ENCODE measurements at places on chromosomes 11 and 22.

DNA sequence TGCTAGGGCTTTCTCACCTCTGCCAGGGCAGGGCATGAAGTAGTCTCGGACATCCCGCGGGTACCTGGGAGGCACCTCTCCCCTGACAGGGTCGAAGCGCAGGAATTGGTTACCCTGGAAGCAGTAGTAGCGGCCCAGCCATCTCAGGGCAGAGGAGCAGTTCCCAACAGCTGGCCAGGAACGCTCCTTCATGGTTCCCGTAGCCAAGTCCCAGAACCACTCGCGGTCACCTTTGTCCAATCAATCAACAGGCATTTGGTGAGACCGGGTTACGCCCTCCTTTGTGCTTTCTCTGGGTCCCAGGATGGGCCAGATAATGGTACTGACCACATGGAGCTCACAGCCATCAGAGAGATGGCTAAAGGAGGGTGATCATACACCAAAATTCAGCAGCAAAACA, 3.4 kb downstream of the HPX start:
- no peak for DNase-seq
- H3K27me3 ChIP-seq = no peaks in the 10 kb centered on the region

DNA sequence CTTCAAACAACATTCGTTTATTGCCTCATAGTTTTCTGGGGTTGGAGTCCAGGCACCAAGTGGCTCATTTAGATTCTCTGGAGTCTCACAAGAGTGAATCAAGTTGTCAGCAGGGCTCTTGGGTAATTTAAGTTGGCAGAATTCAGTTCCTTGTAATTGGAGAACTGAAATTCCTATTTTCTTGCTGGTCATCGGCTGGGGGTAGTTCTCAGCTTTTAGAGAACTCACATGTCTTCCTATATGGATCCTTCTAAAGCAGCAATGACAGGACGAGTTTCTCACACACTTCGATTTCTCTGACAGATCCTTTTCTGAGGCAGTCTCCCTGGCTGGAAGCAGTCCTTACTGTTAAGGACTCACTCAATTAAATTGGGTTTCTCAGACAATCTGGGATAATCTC, 17.3 kb upstream of the OOSP4B start:
- H3K27ac ChIP-seq = no peak overlapping the region
- H3K4me1 ChIP-seq = no peaks in the 10 kb centered on the region
- H3K36me3 ChIP-seq = no peaks in the 10 kb centered on the region
- H3K4me3 ChIP-seq = no peak overlapping the region
- no peak for DNase-seq

DNA sequence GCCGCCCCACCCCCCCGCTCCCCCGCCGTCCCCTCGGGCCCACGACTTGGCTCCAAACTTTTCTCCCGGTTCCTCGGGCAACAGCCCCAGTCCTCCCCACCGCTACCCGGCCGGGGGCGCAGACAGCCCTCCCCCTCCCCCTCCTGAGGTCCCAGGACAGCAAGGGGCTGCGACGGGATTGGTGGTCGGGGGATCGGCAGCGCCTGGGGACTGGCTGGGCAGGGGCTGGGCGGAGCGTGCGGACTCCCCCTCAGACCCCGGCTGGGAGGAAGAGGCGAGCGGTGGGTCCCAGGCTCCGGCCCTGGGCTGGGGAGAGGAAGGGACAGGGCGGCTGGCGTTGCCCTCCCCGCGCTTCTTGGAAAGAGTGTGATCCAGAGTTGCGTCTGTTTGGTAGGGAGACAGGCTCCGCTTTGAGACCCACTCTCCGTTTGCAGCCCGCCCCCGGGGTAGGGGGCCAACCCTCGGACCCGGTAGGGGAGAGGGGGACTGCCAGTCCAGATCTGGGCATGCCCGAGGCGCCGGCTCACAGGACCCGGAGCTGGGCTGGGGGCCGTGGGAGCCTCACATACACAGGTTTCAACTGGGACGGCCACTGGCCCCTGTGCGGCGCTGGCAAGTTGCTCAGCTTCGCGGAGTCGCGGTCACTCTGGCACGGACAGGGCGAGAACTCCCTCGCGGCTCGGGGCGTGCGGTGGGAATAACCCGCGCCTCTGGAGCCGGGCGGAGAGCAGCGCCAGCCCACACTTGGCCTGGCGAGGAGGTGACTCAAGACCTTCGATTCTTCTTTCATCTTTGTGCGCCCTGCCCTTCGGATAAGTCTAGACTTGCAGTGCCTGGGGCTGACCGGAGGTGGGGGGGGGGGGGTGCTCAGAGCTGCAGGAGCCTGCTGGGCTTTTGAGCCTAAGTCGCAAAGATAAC, 999 bp downstream of the TSKU start:
- peaks cover 4% of the 10 kb centered on the region for H3K4me1 ChIP-seq
- no peak overlapping the region for H3K27ac ChIP-seq
- H3K27me3 ChIP-seq = peaks cover 4% of the 10 kb centered on the region
- H3K36me3 ChIP-seq = no peaks in the 10 kb centered on the region
- no peak for DNase-seq

DNA sequence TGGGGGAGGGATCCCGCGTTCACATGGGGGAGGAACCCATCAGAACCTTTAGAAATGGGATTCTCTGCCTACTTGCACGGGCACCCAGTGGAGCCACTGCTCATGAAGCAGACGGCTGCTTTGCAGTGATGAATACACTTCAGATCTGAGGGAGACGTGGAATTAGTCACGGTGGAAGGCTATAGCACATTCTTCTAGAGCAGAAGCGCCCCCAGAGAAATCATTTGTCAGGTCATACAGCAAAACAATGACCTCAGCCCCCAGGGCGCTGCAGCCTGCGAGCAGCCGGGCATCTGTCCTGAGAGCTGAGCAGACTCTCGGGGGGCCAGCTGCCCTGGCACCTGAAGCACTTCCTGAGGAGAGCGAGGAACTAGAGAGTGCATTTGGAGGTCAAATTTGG, 12.7 kb downstream of the TP53AIP1 start:
- H3K27ac ChIP-seq = no peak overlapping the region
- H3K4me1 ChIP-seq = no peaks in the 10 kb centered on the region
- no peak for DNase-seq
- no peaks in the 10 kb centered on the region for H3K36me3 ChIP-seq
- H3K4me3 ChIP-seq = no peak overlapping the region

DNA sequence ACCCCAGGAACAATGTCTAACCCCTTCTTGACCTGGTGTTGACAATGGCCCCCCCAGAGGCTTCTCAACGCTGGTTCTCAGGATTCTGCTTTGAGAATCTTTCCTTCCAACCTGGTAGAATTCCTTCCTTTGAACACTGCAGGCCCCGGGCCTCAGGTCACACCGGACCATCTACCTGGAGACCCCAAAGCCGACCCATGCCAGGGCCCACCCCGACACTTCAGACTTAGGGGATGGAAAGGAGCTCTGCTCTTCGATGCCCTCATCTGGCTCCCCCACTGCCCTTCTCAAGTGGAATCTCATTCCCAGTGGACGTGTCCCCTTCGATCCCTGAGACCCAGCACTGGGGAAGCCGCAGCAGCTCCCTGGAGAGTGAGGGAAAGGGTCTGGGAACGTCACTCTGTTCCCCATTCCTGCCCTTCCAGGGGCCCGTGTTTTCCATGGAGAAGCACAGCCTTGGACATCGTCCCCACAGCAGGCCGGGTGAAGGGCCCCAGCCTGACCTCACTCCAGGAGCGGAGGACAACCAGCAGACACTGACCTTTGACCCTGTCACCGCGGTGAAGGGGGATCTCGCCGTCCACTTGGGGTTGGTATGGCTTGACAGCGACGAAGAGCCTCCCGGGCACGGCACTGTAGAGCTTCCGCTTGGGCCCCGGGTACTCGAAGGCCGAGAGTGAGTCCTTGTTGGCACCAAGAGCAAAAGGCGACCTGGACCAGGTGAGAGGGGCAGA, 408.3 kb downstream of the CTTN start:
- H3K4me3 ChIP-seq = no peak overlapping the region
- no peaks in the 10 kb centered on the region for H3K27me3 ChIP-seq
- no peaks in the 10 kb centered on the region for H3K36me3 ChIP-seq
- DNase-seq = no peak

GRCh38 chr11:36192425-36193289, 96.6 kb downstream of the COMMD9 start:
- H3K36me3 ChIP-seq = no peaks in the 10 kb centered on the region
- H3K4me1 ChIP-seq = no peaks in the 10 kb centered on the region

- no peaks in the 10 kb centered on the region for H3K27me3 ChIP-seq
- no peak for DNase-seq
- H3K4me3 ChIP-seq = no peak overlapping the region
- no peaks in the 10 kb centered on the region for H3K4me1 ChIP-seq
- H3K36me3 ChIP-seq = no peaks in the 10 kb centered on the region
These were observed 47.3 kb downstream of the WNT7B start for GRCh38 chr22:45929649-45930048.

GRCh38 chr11:12752868-12753524, 78.8 kb downstream of the TEAD1 start:
- H3K4me1 ChIP-seq = no peaks in the 10 kb centered on the region
- H3K36me3 ChIP-seq = no peaks in the 10 kb centered on the region
- H3K27me3 ChIP-seq = no peaks in the 10 kb centered on the region
- H3K27ac ChIP-seq = no peak overlapping the region

DNA sequence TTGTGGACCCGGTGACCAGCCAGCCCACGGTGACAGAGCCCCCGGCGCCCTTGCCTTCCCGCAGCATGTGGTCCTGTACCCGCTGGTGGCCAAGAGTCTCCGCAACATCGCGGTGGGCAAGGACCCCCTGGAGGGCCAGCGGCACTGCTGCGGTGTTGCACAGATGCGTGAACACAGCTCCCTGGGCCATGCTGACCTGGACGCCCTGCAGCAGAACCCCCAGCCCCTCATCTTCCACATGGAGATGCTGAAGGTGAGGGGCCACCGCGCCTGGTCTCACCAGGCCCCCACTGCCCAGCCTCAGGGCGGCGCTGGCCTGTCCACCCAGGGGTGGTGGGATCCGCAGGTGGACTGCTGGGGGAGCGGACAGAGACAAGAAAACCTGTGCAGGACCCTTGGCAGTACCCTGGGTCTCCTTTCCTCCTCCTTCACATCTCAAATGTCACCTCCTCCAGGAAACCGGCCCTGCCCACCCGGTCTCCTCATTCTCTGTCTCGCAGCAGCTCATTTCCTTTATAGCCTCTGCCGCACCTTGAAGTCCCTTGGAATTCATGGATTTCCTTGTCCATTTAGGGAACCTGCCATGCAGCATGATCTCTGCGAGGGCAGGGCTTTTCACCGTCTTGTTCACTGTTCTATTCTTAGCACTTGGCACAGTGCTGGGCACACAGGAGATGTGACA, 6.5 kb downstream of the AIP start:
- no peak overlapping the region for H3K4me3 ChIP-seq
- no peaks in the 10 kb centered on the region for H3K27me3 ChIP-seq
- peaks cover 78% of the 10 kb centered on the region for H3K36me3 ChIP-seq

DNA sequence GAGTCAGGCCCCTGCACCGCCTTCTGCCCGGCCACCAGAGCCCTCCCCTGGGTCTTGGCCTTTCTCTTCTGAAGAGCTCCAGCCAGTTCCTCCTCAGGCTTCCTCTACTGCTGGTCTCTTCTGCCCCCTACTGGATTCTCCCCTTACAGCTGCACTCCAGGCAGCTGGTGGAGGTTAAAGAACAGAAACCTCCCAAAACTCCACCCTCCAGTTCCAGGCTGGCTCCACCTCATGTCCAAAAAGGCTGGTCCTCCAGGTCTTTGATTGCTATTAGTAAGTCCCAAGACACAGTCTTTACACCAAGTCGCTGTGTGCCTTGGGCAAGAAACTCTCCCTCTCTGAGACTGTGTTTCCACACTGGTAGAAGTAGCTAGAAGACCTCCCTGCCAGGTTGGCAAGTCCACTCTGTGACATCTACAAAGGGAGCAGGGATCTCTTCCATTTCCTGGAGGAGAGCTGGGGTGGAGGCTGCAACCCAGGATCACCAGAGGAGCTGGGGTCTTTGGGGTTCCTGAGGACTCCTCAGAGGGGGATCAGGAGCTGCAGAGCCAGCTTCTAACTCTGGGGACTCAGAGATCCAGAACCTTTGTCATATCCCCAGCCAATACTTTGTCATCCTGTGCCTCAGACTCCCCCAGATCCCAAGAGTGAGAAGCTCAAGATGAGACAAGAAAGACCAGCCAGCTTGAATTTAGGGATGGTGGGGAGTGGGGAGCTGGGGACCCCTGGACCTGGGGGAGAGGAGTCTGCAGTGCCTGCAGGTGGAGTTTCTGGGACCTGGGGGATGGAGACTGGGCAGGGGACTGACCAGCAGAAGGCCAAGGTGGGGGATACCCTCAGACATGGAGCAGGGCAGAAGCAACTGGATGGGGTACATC, 3.4 kb upstream of the IGLL5 start:
- peak; percentile 73 for DNase-seq
- H3K36me3 ChIP-seq = no peaks in the 10 kb centered on the region
- no peaks in the 10 kb centered on the region for H3K27me3 ChIP-seq
- no peak overlapping the region for H3K27ac ChIP-seq

DNA sequence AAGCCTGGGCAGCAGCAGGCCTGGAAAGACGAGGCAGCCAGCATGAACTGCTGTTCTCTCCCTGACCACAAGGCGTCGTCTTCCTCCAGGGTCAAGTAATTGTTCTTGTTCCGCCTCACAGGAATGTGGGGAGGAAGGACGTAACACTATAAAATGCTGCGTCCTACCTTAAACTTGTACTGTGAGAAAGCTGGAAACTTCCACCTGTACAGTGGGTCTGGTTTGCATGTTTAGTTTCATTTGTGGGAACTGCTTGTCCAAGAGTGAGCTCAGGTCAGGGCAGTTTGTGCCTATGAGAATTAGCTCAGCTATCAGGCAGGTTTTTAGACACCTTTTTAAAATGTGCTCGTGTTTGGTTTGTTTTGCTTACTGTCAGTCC, 55.2 kb downstream of the PANX1 start:
- H3K27me3 ChIP-seq = no peaks in the 10 kb centered on the region
- H3K4me3 ChIP-seq = no peak overlapping the region
- H3K36me3 ChIP-seq = peaks cover 4% of the 10 kb centered on the region
- no peaks in the 10 kb centered on the region for H3K4me1 ChIP-seq
- H3K27ac ChIP-seq = no peak overlapping the region

- H3K27me3 ChIP-seq = no peaks in the 10 kb centered on the region
- H3K36me3 ChIP-seq = no peaks in the 10 kb centered on the region
- no peak overlapping the region for H3K27ac ChIP-seq
- no peak for DNase-seq
These were observed 136.3 kb downstream of the TEAD1 start for GRCh38 chr11:12810568-12810894.

DNA sequence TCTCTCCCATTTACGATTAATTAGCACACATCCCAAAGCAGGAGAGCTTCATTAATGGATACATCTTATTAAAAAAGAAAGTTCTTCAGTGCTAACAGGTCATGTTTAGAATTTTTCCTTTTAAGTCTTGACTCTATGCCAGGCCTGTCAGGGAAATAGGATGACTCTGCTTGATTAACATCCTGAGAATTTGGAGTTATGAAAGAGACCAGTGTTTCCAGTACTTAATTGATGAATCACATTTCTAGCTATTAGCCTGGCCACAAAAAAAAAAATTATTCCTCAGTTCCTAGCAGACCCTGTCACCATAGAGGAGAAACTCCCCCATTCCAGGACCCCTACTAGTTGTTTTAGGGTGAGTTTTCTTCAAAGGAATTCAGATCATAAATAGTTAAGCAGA, 23.6 kb upstream of the ME3 start:
- no peaks in the 10 kb centered on the region for H3K4me1 ChIP-seq
- no peaks in the 10 kb centered on the region for H3K36me3 ChIP-seq
- no peak for DNase-seq
- no peaks in the 10 kb centered on the region for H3K27me3 ChIP-seq
- H3K27ac ChIP-seq = no peak overlapping the region

Measured in naive thymus-derived CD4-positive, alpha-beta T cell (primary cell).